ENCODE measurements at places on chromosomes 11 and 22.

- ATAC-seq: no peak
Measured at GRCh38 chr11:56543157-56543556, at the start of gene OR5M11. OR5M11 (minus strand) TSS chr11:56543257; CDS start chr11:56543257, 0 bp downstream.

- ATAC-seq: no peak
Measured at GRCh38 chr22:21000207-21000986, 1.5 kb downstream of the THAP7 start.

DNA sequence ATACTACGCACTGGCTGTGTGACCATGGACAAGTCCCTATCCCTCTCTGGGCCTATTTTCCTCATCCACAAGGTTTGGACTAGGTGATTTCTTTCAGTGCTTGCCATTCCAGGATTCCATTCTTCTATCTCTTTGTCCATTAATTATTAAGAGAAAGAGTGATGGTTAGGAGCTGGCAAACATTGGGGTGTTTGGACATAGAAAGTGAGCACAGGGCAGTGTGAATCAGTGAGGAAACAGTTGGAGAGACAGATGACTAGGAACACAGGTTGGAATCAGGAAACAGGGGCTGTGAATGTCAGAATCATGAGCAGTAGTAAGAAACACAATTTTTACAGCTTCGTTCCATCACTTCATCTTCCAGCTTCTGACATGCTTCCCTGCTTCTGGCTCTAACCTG is 211.8 kb downstream of the INSC start:
- ATAC-seq: no peak

DNA sequence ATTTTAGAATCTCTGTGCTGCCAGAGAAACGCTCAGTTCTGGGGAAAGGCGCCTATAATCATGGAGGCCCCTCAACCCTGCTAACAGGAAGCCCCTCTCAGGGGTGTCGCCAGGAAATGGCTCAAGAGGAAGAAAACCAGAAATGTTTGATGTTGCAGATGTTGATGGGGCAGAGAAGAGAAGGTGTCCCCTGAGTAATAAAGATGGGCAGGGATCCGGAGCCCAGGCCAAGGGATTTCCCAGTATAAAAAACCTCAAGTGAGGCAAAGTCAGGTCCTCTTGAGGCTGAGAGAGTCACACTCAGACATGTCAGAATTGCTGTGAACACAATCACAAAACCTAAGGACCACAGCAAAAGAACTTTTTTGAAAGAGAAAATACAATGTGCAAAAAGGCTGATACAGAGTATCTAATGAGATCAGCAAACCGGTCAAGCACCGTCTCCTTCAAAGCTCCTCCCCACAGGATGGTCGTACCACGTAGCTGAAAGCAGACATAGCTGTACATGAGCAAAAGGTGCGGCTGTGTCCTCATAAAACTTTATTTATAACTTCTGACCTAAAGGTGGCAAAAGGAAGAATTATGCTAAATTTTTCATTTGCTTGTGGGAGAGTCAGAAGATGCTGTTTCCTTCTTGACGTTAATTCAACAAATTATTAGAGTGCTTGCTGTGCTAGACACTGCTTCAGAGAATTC is 12.2 kb downstream of the MOV10L1 start:
- no peak for ATAC-seq

GRCh38 chr11:120774591-120775386 is 249.1 kb upstream of the TBCEL start:
- ATAC-seq: no peak

GRCh38 chr11:86068138-86068871 is 579 bp downstream of the PICALM start:
- peak; percentile 34 for ATAC-seq

GRCh38 chr22:47042116-47042825 is 279.8 kb downstream of the TBC1D22A start:
- ATAC-seq: no peak

DNA sequence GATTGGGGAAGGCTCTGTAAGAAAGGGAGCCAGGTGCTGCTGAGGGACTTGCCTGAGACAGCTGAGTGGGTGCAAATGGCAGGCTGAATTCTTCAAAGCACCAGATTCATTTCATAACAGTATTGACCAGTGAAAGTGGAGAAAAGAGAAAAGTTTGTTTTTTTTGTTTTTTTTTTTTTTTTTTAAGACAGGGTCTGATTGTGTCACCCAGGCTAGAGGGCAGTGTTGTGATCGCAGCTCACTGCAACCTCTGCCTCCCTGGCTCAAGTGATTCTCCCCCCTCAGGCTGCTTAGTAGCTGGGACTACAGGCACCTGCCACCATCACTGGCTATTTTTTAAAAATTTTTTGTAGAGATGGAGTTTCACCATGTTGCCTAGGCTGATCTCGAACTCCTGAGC is 494.0 kb downstream of the MIAT start:
- ATAC-seq: no peak

DNA sequence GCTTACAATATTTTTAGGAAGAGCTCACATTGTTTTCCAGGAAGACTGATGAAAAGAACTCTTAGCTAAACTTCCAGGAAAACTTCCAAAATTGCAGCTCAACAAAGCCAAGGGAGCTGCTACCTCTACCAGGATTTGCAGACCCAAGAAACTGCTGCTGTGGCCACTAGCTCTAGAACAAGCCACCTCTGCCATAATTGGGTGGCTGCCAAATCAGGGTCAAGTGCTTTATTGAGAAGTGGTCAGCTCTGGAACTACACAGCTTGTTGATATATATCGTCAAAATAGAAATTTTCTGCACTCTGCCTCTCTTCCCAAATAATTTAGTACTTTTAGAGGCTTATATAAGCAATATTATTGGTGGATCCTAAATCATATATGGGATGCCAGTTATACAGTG is 371.8 kb upstream of the CHORDC1 start:
- no peak for ATAC-seq

Measured in motor neuron (in vitro differentiated cells).